NCI-H82 (cell line): ENCODE measurements at places on chromosomes 11 and 22.
A peak's percentile ranks its signal among the peaks of the same experiment; 100 is the strongest.

DNA sequence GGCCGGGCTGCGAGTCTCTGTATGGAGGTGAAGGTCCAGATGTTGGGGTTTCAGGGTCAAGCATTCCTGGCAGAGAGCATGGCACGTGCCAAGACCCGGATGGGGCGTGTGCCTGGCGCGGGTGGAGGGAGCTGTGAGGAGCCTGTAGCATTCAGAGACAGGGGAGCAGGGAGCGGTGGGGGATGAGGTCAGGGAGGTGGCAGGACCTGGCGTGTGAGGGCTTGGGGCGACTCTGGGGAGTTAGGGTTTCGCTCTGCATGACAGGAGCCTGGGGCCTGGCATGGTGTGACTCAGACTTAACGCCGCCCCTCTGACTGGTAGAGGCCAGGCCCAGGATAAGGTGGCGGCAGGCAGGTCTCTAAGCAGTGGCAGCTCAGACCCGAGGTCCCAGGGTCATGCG, 103.0 kb downstream of the KCNQ1 start:
- no peak for DNase-seq

DNA sequence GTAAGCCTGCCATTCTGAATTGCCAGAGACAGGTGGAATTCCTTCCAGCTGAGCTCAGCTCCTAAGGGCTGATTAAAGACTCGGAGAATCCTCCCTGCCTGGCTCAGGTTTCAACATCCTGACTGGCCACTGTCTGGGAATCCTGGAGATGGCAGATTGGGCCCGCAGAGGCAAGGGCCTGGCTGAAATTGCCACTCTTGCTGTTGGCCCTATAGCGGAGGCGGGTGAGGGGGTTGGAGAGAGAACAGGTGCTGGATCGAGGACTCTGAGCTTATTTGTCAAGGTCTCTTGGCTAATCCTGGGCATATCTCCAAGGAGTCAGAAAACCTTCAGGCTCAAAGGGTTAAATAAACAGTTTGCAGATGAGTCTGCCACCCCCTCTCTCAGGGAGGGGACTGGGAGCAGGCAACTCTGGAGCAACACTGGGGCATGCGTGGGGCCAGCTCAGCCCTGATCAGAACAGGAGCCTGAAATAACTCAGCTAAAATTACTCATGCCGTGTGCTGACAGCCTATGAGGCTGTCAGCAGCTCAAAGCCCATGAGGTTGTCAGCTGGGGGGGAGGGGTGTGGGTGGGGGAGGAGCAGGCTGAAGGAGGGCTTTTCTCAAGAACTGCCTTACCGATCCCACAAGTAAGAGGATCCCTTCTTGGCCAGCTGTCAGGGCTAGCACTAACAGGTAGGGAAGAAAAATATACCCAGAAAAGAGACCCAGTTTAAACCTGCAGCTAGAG, 14.7 kb upstream of the MFRP start:
- DNase-seq: peak; percentile 97

DNA sequence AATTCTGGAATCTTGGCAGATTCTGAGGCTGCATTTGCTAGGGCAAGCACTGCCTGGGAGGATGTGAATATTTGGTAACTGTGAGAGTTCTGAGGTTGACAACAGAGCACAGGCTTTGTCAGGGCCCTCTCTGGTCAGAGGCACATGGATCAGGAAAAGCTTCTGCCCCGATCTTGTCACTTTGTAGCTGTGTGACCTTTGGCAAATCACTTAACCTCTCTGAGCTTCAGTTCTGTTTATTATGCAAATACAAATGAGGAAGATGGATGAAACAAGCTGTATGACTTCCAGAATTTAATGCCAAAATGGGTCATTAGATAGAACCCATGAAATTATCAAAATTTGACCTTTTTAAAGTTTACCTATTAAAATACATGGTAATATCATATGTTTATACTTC, 94.9 kb downstream of the SEZ6L start:
- no peak for DNase-seq

GRCh38 chr11:111870522-111870885, 877 bp downstream of the ALG9 start:
- DNase-seq: no peak

DNA sequence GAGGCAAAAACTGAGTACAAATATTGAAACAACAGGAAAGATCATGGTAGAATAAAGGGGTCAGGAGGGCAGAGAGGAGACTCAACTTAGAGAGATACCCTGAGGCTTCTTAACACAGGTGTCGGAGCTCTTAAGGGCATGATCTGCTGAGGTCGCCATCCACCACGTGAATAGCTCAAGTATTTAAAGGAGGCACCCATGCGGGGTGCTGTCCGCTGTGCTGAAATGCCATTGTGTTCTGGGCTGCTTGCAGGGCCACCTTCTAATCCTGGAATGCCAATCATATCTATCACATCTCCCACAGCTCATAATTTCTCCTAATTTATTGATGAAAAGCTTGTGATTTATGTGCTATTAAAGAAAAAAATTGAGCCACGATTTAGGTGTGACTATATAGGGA, 90.2 kb downstream of the SEZ6L start:
- no peak for DNase-seq

- no peak for DNase-seq
Measured at GRCh38 chr11:59729834-59730233, 16.2 kb upstream of the OR10V1 start.

- DNase-seq: no peak
Measured at GRCh38 chr11:87374038-87374807, 336.5 kb downstream of the TMEM135 start.

DNA sequence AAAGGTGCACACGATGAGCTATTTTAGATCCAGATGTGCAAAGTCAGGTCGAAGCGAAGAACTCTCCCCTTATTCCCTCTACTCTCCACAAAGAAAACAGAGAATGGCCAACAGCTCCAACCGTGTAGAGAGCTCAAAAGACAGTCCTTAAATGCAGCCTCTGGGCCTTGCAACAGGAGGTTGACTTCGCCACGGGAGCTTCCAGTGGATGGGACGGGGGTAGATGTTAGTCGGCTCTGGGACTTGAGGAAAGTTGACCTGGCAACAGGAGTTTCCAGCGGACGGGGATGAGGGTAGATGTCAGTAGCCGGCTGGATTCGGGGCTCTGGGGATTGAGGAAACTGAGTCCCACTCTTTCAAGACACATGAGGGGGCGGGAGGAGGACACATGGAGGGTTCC, 450.4 kb downstream of the BRD1 start:
- no peak for DNase-seq

DNA sequence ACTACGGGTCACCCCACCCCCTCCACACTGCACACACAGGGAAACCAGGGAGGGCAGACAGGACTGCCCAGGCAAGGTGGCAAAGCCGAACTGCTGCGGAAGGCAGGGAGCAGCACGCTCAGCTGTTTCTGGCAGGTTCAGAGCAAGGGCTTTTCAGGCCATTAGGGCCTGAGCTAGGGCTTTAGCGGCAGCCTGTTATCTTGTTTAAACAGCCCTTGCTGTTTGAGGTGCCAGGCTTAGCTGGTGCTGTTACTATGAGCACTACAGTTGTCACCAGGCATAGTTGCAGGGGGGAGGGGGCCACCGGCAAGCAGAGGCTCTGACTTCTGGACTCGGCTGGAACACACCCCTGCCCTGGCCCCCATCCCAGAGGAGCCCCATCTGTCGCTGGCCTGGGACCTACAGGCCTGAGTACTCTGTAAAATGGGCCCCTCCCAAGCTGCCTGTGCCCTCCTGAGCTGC, 34.9 kb downstream of the RSPH14 start:
- DNase-seq: peak; percentile 84

- peak; percentile 72 for DNase-seq
Measured at GRCh38 chr11:48172818-48173609, 43.6 kb upstream of the OR4B1 start.

DNA sequence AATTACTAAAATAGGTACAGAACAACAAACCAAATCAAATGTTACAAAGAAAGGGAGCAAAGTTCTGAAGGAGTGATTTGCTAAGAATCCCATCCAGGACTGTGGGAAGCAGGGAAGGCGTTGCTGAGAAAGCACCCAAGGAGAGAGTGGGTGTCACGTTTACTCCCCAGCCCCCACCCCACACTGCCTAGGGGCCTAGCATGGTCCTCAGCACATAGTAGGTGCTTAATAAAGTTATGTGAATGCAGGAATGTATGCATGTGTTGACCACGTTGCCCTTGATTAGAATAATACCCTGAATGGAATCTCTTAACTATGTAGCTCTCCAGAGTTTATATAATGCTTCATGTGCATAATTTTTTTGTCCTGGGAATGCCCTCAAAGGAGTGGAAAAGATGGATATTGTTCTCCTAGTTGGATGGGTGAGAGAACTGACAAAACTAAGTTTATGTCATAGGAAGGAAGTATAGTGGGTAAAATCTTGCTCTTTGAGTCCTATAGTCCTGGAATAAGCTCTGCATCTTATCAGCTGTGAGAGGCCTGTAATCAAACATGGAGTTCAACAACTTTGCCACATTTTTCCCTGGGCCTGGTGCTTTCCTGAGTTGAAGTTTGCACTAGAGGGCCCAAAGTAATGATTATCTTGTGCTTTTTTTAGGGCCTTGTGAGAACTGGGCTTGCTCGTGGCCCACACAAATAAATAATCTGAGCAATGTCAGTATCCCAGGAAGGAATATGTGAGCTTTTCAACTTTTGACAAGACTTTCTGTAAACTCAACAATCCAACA, 53.8 kb upstream of the LMO2 start:
- no peak for DNase-seq

GRCh38 chr22:50305923-50306566, 1.4 kb downstream of the PLXNB2 start:
- DNase-seq: peak; percentile 33

DNA sequence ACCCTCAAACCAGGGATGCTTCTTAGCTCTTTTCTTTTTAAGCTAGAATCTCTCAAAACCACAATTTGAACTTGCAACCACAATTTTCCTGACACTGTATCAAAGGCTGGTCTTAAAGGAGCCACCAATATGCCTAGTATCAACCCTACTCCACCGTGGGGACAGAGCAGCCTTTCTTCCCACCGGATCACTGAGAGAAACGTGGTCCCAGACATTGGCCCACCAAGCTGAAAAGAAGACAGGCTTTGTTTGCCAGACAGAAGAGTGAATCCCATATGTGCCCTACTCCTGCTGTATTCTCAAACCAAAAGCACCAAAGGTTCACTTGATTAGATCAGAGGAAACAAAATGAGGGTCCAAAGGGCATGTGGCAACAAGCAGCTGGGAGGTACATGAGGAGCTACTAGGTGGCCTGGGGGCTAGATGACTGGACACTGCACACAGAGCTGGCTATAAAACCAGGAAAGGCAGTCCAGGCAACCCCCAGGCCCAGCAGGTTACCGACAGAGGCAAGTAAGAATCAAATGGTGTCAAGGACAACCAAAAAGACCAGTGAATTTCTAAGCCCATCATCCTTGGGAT, 3.6 kb upstream of the VWCE start:
- no peak for DNase-seq

GRCh38 chr11:1224491-1225385, 1.9 kb downstream of the MUC5B start:
- no peak for DNase-seq

GRCh38 chr11:280706-281485, 2.7 kb downstream of the NLRP6 start:
- DNase-seq: no peak

GRCh38 chr11:118201966-118202365, 22.8 kb downstream of the JAML start:
- no peak for DNase-seq

GRCh38 chr11:77823775-77824174, 2.8 kb downstream of the AAMDC start:
- no peak for DNase-seq

GRCh38 chr11:127806501-127806900, 780.9 kb downstream of the ETS1 start:
- no peak for DNase-seq

- no peak for DNase-seq
Measured at GRCh38 chr22:23210428-23211170, 30.3 kb downstream of the BCR start.

GRCh38 chr11:8056810-8057463, 24.1 kb upstream of the TUB start:
- no peak for DNase-seq

DNA sequence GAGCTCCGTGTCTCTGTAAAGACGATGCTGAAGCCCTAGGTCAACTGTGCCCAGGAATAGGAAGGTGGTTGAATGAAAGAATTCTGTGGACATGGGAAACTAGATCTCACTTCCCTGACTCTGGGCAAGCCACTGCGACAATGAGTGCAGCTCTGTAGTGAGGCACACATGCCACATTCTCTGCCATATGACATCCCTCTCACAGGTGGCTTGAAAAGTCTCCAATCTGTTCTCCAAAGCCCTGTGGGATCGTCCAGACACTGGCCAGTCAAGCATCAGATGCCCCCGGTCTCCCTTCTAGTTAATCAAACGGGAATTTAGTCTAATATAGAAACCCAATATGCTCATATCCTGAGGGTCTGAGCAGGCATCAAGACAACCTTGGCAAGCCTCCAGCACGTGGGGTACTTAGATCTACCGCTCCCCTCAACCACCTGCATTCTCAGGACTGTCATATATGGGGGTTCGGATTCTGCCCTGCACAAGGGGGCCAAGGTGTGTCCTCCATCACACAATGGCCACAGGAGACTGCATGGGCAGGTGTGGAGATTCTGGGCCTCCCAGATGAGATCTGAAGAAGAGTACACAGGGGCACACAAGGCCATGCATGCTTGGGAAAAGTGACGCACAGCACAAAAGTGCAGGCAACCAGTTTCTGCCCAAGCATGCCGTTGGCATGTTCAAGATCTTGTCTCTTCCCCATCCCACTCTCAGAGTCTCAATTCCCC, 11.9 kb downstream of the DKK3 start:
- no peak for DNase-seq

- no peak for DNase-seq
Measured at GRCh38 chr22:17751596-17751995, 22.7 kb downstream of the BID start.

- peak; percentile 39 for DNase-seq
Measured at GRCh38 chr22:47990481-47990880, 1228.0 kb downstream of the TBC1D22A start.

GRCh38 chr11:126062679-126063506, at the start of gene CDON:
Gene CDON, minus strand, starts transcription at chr11:126062866. Its CDS starts 39,390 bp downstream, at chr11:126023476.
- DNase-seq: peak; percentile 95

DNA sequence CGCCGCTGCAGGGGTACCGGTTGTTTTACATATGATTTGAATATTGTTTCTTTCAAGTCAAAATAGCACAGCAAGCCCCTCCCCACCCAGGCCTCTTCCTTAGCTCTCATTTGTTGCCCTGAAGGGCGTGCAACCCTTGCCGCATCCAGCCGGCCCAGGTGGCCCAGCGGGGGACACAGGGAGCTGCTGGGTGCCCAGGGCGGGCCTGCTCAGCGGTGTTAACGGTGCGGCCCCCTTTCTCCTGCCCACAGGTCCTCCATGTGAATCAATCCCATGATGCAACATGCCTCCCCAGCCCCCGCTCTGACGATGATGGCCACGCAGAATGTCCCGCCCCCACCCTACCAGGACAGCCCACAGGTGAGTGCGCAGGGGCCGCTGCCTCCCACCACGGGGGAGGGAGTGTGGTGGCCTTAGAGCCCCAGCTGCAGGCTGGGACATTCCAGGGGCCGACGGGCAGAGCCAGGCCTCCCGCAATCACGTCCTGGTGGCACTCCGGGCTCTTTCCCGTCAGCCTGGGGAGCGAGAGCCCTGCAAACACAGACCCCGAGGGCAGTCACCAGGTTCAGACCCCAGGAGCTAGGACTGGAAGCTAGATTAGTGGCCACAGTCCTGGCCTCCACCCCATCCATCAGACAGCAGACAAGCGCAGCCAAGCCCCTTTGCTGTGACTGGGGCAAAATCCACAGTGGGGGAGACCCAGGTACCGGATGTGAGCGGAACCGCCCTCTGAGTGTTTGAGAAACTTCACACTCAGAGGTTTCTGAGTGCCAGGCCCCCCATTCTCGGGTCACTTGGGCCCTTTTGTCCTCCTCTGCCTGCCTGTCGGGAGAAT, 144.8 kb downstream of the FEZ1 start:
- DNase-seq: no peak
